ENCODE measurements at places on chromosomes 4 and X.

GRCh38 chr4:123706973-123707372 is 310.4 kb downstream of the SPRY1 start:
- no peak for DNase-seq

- DNase-seq = no peak
These were observed 817.3 kb upstream of the AGA start for GRCh38 chr4:178259566-178259965.

DNA sequence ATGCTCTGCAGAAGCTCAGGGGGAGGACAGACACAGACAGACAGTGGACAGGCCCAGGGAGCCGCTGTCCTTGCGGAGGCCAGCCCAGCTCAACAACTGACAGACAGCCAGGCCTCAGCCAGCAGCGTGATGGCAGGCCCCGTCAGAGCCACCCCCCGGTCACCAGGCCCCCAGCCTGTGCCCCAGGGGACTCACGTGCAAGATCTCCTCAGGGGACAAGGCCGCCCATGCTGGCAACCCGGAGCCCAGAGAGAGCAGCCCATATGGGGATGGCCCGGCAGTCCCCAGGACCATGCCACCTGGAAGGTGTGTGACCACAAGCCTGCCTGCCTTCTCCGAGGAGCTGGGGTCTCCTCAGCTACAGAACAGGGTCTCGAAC is 28.0 kb upstream of the MXD4 start:
- no peak for DNase-seq

DNA sequence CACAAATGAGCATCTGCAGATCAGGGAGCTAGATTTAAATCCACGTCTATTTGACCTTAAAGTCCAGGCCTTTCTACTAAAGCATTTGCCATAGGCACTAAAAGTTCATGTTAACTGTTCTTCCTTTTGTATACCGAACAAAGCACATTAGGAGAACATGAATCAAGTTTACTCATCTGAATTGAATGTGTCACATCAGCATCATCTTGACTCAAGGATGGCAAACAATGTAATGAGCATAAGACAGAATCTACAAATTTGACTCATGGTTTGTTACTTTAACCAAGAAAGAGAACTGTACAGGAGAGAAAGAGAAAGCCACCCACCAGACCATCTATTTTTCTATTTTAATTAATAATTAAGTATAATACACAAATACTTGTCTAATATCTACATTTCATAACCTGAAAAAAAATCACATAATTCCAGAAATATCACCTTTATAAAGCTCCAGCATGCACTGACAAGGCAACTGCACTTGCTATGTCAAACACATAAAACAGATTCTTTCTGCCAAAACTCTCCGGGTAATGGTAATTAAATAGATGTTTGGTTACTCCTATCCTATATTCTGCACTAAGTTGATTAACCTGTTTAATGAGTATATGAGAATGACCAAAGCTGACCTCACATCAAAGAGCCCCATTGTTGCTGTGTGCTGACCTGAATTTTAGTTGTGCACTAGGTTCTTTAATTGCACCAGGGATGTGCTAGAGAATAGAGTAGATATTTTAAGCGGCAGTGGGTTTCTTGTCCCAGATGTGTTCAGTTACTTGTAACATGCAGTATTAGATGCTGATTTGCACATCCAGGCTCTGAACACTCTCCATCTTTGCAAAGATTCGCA is 42.5 kb upstream of the LEF1 start:
- no peak for DNase-seq

DNA sequence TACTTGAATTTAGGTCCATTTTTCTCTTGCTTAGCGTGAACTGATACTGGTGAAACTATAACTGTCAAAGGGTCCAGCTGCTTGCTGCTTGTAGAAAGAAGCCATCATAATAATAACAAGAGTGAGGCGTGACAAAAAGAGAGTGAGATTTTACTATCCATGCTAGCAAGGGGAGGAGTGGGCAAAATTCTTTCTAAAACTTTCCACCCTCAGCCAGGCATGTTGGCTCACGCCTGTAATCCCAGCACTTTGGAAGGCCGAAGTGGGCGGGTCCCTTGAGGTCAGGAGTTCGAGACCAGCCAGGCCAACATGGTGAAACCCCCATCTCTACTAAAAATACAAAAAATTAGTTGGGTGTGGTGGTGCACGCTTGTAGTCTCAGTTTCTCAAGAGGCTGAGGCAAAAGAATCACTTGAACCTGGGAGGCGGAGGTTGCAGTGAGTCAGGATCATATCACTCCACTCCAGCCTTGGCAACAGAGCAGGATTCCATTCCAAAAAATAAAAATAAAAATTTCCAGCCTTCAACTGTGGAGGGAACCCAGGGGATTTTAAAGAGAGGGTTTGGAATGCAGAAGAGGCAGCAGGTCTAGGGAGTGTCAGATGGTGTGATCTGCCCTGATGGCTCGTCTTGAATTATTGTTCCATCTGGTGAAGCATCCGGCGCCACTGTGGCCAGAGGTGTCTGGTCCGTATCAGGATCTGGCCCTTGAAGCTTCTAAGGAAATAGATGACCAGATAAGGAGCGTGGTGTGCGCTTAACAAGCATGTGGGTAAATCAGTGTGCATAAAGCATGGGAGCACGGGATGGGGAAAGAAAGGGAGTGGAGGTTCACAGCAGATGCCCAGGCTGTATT is 51.8 kb downstream of the LRP2BP start:
- DNase-seq = no peak

GRCh38 chr4:151624626-151625565 is 135.9 kb downstream of the GATB start:
- DNase-seq = no peak

DNA sequence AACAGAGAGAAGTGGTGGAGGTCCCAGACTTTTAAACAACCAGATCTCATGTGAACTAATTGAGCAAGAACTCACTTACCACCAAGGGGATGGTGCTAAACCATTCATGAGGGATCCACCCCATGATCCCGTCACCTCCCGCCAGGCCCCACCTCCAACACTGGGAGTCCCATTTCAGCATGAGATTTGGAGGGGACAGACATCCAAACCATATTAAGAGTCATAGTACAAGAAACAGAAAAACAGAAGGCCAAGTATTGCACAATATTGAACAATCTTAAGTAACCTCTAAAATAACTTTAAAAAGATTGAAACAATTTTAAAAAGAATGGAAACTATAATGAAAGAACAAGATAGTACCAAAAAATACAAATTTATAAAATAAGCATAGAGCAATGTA is 110.0 kb downstream of the CBR4 start:
- no peak for DNase-seq

- no peak for DNase-seq
These were observed 43.0 kb downstream of the PDHA1 start for GRCh38 chrX:19386679-19387078.

- DNase-seq = no peak
These were observed 68.3 kb downstream of the ABLIM2 start for GRCh38 chr4:8090312-8090711.

DNA sequence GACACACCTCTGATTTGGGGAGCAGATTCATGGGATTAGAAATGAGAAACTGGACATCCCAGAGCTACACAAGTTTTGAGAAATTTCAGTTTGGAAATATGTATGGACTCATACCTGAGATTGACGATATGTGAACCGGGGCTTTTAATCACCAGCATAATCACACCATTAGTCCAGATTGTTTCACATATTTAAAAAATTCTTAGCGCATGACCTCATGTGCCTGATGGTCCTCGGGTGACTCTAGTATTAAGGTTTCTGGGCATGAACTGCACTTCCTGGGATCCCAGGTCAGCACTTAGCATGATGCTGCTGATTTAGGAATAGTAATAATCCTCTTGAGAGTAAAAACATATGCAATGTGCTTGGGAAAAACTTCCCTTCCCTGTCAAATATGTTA is 91.9 kb upstream of the BCOR start:
- DNase-seq = no peak
